ENCODE measurements at places on chromosomes 6 and 20.

GRCh38 chr6:149754548-149754947, 5.0 kb downstream of the PCMT1 start:
- ATAC-seq: no peak

DNA sequence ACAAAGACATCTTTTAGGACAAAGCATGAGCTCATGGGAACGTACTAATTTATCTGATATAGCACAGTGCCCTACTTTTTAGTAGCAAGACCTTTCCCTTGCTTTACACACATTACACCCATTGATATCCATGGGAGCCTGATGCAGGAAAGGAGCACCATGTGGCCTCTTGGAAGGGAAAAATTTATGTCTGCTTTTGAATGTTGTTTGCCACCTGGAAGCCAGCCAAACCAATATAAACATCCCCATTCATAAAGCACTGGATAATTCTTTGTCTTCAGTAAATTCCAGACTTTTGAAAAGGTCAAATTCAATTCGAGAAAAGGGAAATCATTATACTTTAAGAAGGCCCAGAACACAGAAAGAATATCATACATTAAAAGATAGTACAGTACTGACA, 152.3 kb upstream of the BEND6 start:
- no peak for ATAC-seq

GRCh38 chr20:1618954-1619540, 762 bp downstream of the SIRPB1 start:
- ATAC-seq: no peak

GRCh38 chr6:99993533-99994251, at the start of gene MCHR2:
TSS of gene MCHR2 (minus strand) at chr6:99994223. CDS start at chr6:99956147, 38,076 bp downstream.
- ATAC-seq: no peak

GRCh38 chr20:32621071-32621890, 36.1 kb upstream of the NOL4L start:
- no peak for ATAC-seq

DNA sequence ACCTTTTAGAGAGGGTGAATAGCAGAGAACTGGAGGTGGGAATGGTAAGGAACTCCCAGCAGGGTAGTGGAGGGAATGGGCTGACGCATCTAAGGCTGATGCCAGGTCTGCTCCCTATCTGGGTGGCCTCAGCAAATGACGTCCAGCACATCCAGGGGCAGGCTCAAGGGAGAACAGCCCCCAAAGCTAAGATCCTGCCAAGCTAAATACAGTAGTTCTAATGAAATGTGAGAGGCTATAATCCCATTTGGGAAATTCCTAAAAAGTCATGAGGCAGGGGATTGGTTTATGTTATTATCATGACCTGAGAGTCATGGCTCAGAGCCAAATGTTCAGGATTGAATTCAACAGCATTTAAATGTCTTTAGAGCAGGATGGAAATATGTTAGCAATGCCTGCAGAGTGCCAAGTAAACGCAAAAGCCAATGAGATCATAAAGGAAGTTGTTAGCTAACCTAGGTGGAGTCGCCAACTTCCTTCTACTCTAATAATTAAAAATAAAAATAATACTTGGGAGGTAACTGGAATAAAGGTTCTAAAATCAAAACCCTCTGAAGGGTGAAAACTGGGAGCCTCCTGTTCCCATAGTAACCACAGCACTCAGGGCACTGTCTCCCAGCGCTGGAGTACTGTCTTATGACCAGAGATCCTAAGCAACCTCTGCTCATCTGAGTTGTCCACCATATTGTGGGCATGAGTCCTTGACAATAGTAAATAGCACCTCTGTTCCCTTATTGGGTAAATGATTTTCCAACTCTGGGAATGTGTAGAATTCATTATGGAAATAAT, 34.8 kb downstream of the IYD start:
- ATAC-seq: no peak

DNA sequence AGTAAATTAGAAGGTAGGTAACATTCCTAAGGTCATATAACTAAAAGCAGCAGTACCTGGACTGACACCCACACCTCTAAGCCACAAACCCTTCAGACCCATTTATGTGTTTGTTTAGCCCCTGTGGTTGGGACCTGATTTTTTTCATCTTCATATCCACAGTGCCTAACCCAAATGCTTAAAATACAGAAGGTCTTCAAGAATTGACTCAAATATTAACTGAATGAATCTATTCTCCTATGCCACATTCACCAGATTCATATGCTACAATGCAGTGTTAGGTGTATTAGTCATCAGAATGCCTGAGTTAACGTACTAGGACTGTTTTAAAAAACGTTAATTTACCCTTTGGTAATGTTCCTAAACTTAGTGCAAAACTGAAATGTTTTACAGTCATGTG, 124.8 kb downstream of the AHI1 start:
- ATAC-seq: peak; percentile 77

GRCh38 chr6:39062014-39062740, 13.6 kb downstream of the GLP1R start:
- no peak for ATAC-seq

- ATAC-seq: no peak
These were observed 24.0 kb downstream of the PGM3 start for GRCh38 chr6:83169106-83169505.

- no peak for ATAC-seq
These were observed 31.4 kb downstream of the COL11A2 start for GRCh38 chr6:33160728-33161344.

- ATAC-seq: peak; percentile 34
These were observed at the start of gene COL19A1 for GRCh38 chr6:69866351-69866769. TSS of gene COL19A1 (plus strand) at chr6:69866556. CDS start at chr6:69879568, 13,012 bp downstream.
